ENCODE measurements at places on chromosomes 13 and 19.

GRCh38 chr13:57682128-57682716 is 50.7 kb downstream of the PCDH17 start:
- DNase-seq: no peak

GRCh38 chr13:31930490-31930889 is 101.1 kb upstream of the FRY start:
- no peak for DNase-seq

DNA sequence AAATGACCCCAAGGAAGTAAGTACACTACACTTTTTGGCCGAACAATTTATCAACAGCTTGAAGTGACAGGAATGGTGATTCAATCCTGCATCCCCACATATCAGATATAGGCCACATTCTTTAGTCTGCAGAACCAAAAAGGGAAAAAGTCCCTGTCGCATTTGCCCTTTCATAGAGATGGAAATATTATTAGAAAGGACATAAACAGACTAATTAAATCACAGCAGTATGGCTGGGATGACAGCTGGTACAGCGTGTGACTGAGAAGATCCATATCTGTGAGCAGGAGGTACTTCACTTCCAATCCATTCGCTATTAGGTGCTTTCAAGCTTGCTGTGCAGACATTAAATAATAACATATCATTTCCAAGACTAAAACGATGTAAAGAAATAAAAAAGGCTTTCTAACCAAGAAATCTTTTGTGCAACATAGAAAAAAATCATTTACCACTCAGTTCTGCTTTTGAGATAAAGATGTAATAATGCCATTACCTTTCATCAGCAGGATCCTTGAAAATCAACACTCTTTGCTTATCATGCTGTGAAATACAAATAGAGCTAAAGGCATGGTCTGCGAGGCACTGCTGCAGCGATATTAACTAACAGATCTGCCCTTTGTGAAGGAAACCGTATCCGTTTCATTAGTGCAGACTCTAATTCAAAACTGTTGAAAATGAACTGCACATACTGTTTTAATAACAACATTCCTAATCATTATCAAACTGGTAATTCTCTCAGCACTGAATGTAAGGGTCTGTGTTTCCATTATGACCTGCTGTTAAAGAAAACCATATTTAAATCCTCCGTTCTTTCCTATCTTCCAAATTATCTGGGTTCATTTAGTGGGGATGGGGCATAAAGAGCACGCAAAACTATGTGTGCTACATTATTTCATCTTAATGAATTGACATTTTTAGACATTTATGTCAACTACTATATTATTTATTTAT is 245.6 kb downstream of the DACH1 start:
- no peak for DNase-seq

DNA sequence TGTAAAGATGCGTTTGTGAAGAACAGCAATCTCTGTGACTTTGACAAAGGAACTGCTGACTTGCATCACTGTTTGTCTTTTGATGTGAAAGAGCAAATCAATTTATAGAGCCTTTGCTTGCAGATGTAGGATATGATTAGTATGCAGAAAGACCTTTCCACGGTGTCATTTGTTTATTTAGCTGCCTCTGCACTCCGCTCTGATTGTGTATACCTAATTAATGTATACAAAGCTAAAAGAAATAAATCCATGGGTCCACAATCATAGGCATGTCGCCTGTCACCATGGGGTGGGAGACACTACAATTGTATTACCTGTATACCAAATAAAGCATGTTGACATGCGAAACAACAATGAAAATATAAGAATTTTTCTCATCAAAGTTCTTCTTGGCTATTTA is 410.7 kb downstream of the MZT1 start:
- no peak for DNase-seq

- no peak for DNase-seq
Observed at GRCh38 chr13:66560189-66560588, 669.9 kb downstream of the PCDH9 start.

DNA sequence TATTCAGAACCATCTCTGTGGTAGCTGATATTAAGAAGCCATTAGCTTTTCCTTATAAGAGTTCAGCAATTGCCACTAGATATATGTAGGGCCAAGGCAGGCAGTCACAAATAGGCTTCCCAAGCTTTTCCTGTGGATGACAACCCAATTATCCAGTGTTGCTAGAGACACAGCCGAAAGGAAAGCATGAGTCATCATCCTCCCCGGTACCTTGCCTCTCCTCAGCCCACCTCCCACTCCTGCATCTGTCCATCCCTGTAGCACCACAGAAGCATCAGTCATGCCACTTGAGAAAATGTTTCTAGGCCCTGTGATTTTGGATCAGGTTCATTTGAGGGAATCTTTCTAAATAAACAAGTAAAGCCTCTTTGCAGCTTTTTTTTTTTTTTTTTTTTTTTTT is 204.3 kb downstream of the DNAJC15 start:
- DNase-seq: no peak

DNA sequence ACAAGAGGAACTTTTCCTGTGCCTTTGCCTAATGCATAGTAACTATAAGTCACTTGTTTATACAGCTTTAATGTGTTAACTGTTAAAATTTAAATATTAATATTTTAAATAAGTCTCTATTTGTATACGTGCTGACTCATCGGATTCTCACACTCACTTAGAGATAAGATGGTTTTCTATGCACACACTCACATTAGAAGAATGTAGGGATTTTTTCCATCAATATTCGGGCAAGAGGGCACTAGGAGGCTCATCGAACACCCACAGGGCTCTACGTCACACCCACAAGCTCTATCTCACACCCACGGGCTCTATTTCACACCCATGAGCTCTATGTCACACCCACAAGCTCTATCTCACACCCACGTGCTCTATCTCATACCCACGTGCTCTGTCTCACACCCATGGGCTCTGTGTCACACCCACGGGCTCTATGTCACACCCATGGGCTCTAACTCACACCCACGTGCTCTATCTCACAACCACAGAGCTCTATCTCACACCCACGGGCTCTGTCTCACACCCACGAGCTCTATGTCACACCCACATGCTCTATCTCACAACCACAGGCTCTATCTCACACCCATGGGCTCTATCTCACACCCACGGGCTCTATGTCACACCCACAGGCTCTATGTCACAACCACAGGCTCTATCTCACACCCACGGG is 73.4 kb downstream of the COL4A2 start:
- peak; percentile 88 for DNase-seq

- no peak for DNase-seq
Observed at GRCh38 chr13:45859705-45860104, 8.2 kb upstream of the SIAH3 start.

GRCh38 chr19:17172624-17173345 is 42.4 kb upstream of the USE1 start:
- DNase-seq: no peak

- DNase-seq: no peak
Observed at GRCh38 chr13:99542788-99543406, 41.6 kb downstream of the TM9SF2 start.

DNA sequence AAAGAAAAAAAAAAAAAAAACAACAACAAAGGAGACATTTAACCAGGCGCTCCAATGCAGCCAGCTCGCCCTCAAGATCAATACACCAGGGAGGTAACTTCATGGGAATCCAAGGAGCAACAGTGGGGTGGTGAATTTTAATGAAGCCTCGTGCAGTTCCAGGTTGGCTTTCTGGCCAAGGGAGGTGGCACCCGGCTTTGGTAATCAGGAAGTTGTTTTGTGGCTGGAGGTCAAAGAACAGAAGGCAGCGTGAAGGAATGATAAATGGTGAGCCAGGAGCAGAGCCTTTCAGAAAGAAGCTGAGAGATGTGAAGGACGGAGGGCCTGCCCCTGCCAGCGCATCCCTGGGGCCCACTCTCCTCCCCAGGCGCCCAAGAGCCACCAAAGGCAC is 188.2 kb upstream of the TSC22D1 start:
- no peak for DNase-seq

DNA sequence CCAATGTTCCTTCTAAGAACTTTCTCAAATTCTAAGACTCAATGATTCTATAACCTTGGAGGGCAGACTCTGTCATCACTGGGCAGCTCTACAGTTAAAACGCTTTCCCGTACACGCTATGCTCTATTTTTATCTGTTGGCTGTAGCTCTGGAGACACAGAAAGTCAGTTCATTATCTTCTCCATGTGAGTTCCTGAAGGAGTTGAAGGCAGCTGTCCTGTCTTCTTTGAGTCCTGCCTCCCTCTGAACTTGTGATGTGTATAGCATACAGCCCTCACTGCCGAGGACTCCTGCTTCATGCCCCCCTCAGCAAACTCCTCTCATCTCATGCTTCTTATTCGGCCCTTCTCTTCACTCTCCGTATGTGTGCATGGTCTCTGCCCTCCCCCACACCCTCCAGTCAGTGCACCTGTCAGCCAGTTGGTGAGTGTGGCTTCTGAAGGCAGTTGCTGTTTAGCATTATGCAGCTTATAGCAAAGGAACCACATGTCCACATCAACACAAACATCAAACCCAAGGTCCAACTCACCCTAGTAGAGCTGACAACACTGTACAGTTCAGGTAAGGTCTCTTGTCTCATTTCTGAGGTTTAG is 504.9 kb downstream of the DIAPH3 start:
- no peak for DNase-seq

DNA sequence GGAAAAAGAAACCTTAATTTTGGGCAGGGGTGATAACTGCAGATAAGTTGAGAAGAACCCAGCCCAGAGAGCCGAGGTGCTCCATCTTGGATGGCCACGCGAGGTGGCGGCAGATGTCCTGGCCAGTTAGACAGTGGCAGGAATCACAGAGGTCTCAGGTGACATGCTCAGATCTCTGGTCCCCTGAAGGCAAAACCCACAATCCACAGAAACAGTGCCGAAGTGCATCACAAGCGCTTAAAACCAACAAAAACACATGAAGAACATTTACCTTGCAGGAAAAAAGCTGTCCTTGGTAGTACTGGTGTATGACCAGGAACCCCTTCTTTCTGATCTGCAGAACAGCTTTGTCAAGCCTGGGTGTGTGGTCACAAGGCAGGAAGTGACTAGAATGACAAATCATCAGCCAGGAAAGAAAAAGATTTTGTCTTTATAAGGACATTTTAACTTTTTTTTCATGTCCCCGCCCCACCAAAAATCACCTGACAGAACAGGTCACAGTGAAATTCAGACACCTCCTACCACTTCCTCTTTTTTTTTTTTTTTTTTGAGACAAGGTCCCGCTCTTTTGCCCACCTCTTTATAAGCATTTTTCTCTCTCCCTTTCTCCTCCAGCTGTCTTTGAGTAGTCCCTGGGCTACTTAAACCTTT is at the start of gene LCP1:
Gene LCP1, minus strand, starts transcription at position 338 of the 651 bp plus-strand sequence. CDS start 22,515 bp downstream, outside the sequence.
- no peak for DNase-seq

DNA sequence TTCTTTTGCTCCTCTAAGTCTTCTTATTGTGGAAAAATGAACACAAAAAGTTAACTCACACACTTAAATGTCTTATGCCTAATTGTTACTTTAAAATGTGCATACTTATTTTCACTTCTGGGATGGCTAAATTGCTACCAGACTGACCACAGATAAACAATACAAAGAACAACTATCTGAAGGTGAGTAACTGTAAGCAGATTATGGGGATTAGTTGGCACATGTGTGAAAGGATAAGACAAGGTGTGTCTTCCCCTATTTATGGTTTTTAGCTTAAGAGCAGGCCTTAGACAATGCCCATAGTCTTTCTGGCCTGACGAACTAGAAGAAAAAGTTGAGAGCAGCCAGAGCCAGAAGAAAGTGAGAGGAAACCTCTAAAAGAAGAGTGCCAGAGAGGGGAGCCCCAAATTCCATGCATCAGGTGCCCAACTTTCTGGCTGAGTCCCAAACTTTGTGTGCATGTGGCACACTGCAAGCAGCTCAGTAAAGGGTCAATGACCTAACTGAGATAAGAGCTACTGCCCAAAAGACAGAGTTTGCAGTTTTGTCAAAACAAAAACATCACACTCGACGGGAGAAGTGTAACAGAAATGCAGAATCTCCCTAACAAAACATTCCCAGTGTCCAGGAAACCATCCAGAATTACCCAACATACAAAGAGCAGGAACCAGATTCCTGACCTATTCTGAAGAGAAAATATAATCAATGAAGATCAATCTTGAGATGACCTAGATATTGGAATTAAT is 375.4 kb downstream of the KCNRG start:
- no peak for DNase-seq

GRCh38 chr19:39701291-39701690 is 3.0 kb upstream of the LGALS14 start:
- no peak for DNase-seq

DNA sequence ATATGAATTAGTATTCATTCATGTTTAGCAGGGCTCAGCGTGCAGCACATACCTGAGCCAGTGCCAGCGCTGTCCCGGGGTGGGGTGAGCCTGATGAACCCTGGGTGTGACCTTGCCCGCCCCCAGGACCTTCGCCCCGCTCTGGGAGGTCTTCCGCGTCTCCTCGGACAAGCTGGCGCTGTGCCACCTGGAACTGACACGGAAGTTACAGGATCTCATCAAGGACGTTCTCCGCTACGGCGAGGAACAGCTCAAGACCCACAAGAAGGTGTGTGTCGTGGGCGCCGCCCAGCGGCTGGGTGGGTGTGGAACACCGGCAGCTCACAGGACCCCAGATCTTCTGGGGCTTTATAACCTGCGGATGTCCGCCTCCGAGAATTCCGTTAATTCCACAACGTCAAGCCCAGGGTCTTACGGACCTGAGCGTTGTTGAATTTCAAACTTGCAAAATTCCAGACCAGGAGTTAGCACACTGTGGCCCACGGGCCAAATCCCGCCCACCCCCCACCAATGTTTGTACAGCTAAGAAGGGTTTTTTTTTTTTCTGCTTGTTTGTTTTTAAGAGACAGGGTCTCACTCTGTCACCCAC is 15.4 kb downstream of the FCHO1 start:
- peak; percentile 79 for DNase-seq

DNA sequence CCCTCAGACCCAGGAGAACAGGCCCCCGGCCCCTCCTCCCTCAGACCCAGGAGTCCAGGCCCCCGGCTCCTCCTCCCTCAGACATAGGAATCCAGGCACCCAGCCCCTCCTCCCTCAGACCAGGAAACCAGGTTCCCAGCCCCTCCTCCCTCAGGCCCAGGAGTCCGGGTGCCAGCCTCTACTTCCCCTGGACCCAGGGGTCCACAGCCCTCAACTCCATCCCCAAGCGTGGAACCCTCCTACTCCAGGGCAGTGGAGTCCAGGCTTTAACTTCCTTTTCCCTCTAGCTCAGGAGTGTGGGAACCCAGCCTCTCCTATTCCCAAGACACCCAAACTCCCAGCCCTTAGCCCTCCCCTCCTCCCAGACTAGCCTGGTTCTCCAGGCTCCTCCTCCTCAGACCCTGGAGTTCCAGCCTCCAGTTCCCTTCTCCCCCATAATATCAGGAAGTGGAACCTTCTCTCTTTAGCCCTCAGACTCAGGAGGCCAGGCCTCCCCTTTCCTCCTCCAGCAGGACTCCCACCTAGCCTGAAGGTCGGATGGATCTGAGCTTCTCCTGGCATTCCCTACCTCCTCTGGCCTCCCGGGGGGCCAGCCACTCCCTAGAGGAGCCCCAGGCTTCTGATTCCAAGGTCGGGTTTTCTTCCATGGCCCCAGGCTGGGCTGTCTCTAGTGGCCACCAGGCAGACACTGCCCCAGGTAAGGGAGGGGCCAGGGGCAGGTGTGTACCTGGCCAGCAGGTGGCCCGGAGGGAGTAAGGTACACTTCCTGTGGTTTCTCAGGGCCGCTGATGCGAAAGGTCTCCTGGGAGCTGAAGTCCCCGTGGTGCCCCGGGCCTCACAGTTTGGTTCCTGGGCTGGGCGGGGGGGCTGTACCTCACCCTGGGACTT is at the start of gene TMC4:
Gene TMC4, minus strand, starts transcription at position 690 of the 888 bp plus-strand sequence. Its CDS starts 43 bp downstream, at position 647.
- DNase-seq: peak; percentile 42
